CD4-positive, alpha-beta T cell treated with Interleukin-12 subunit alpha and Interleukin-12 subunit beta, for 1 hour (primary cell): ENCODE measurements at places on chromosomes 5 and 9.

DNA sequence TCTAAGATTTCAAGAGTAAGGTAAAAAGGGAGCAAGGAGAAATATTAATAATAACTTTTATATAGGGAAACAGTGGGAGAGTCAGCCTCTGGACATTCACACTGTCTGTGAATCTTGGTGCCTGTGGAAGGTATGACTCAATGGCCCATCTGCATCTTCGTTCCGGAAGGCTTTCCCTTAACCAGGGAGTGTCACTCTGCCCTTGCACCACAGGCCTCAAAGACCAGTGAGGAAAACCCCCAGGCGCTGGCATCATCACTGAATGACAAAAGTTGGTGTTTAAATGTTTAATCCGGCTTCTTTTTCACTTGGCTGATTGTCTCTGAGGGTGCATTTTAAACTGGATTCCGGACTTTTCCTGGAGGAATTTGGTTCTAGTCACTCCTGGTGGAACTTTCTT lies 522.4 kb upstream of the TLE4 start:
- DNase-seq: no peak

DNA sequence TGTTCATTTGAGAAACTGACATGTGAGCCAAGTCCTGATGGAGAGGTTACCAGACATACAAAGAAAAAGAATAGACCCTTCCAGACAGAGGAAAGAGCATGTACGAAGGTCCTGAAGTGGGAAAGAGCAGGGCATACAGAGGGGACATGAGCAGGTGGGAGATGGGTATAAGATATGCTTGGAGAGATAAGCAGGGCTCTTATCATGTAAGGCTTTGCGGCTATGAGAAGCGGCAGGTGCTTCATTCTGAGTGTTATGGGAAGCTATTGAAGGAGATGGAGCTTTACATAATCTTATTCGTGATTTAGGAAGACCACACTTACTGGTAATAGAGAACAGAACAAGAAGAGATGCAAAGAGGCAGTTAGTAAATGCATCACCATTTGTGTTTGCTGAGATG lies 417.1 kb downstream of the EBF1 start:
- DNase-seq: no peak

DNA sequence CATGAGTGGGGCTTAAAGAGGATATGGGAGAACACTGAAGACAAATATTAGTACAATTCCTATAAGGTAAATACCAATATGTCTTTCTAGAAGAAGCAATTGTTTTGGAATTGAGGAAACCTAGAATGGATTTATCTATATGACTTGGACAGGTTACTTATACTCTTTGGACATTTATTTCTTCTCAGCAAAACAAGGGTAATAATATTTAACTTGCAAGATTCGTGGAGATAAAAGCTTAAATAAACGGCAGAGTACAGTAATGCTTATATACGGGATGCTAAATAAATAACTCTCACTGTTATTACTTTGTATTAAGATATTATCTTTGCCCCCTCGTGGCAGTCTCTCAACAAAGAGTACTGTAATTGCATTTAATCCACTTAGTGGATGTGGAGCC lies 8.6 kb downstream of the DMRTA1 start:
- DNase-seq: no peak

DNA sequence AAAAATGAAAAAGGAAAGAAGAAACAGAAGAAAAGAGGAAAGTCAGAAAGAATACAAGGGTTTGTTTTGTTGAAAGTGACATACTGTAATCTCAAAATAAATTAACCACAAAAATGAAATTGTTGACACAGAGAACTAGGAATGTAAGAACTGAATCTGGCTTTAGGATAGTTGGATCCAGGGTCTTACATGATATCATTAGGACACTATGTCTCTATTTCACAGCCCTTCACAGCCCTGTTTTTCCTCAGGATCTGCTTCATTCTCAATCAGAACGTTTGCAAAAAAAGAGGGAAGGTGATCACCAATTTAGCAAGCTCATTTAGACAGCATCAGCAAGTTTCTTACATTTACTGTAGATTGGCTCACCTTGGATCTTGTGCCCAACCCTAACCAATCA lies 188.5 kb upstream of the NREP start:
- no peak for DNase-seq
